ENCODE measurements at places on chromosomes 7 and 10.

GRCh38 chr10:176677-177076, 41.4 kb downstream of the ZMYND11 start:
- DNase-seq, result no peak

DNA sequence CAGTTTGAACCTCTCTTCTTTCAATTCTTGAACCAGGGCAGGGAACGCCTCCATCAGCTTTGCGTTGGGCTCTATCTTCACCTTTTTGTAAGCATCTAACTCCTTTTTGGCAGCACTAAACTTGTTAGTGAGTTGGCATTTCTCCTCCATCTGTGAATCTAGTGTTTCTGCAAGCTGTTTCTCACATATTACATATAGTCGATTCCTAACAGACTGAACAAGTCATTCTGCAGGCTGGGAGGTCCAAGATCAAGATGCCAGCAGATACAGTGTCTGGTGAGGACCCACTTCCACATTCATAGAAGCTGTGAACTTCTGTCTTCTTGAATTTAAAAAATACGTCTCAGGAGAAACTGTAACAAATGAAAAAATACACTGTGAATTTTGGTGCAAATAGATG, 539.7 kb downstream of the ANKRD7 start:
- DNase-seq, result no peak

DNA sequence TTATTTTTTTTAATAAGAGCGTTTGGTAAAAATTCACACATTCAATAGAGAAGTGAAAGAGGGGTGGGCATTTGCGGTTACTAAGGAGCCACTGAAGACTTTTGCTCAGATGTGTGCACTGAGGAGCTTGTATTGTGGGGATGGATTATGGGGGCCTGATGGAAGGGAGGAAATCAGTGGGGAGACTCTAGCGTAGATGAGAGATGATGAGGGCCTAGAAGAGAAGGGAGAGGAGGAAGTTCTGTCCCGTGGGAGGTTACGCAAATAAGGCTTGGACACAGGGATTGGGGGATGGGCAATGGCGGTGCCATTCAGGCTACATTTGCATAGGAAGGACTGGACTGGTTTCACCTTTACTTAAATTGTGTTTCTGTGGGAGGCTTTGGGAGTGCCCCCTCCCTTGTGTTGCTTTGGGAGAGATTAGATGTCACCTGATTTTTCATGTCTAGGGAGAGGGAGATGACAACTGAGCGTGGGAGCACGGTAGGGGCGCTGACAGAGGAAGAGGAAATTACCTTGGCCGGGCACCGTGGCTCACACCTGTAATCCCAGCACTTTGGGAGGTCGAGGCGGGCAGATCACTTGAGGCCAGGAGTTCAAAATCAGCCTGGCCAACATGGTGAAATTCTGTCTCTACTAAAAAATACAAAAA, 2.2 kb upstream of the HIP1 start:
- no peak for DNase-seq

GRCh38 chr10:109947111-109947920, 24.0 kb upstream of the XPNPEP1 start:
- no peak for DNase-seq

DNA sequence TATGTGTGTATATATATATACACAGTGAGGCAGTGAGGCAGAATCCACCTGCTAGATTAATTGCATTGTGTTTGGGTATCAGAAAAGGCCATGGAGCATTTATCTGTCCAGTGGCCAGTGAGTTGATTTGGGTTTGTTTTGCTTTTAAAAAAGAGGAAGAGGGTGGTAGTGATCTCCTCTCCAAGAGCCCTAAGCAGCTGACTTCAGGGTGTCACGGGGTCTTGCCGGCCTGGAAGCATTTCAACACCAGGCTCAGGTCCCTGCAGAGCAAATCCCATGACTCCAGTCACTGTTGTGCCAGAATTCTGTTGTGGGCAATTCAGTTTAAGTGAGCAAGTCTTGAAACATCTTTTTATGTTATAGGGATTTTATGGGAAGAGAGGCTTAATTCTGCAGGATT, 30.6 kb upstream of the GPNMB start:
- no peak for DNase-seq

- DNase-seq, result no peak
These were observed 62.5 kb downstream of the NKX6-2 start for GRCh38 chr10:132723330-132723970.

DNA sequence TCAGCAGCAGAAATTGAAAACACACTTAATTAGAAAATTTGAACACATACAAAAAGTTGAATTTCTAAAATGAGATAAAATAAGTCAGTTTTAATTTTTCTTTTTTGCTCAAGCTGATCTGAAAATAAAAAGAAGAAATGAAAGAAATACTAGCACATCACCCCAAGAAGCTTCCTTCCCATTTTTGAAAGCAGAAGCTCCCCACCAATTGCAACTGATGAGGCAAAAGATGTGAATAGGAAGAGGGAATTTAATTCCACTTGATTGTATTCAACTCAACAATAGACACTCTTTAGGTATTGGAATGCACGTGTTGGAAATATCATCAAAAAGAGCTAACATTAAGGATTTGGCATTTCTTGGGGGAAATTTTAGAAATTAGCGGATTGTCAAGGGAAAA, 175.8 kb downstream of the TRIL start:
- DNase-seq, result no peak

DNA sequence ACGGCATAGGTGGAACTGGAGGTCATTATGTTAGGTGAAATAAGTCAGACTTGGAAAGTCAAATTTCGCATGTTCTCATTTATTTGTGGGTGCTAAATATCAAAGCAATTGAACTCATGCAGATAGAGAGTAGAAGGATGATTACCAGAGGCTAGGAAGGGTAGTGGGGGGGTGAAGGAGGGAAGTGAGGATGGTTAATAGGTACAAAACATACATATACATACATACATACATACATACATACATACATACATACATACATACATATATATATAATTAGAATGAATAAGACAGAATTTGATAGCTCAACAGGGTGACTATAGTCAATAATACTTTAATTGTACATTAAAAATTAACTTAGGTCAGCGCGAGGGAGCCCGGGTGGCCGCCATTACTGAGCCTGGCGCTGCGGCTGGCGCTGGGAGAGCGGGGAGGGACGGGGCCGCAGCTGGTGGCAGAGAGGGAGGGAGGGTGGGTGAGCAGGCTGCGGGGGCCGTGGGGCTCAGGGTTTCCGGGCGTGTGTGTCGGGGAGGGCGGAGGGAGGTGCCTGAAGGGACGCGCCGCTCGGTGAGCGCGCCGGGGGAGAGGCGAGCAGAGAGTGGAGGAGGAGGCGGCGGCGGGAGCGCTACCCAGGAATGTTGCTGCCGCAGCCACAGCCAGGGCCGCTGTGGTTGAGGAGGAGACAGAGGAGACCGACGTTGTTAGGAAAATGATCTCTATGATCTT, 85.8 kb upstream of the EGFR start:
- DNase-seq, result no peak

DNA sequence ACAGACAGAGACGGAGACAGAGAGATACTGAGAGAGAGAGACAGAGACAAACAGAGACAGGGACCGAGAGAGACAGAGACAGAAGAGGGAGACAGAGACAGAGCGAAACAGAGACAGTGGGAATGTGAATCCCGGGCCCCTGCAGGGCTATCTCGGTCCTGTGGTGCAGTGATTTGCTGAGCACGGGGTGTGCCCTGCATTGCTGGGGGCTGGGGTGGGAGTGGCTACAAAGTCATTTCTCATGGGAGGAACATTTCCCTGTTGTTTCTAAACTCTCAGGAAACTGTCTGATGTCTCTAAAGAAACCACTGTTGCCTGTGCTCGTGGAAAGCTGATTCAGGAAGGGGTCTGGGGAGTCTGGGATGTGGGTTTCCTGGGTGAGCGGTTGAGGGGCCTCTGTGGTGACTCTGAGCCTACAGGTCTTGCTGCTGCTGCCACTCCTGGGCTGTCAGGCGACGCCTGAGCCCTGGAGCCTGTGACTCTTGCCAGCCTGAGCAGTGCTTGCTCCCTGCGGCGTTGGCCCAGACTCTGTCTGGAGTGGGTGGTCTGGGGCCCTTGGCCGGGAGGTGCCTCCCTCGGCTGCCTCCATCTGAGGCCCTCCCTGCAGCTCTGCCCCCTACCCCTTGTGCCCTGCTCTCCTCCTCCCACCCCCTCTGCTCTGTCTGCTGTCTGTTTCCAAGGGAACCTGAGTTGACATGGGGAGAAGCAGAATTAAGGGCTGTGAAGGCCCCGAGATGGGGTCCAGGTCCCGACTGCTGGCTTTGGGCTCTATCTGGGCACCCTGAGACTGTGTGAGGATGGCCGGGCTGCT, 292.0 kb downstream of the WDR37 start:
- DNase-seq, result no peak

GRCh38 chr7:44757311-44757710, 8.7 kb downstream of the ZMIZ2 start:
- no peak for DNase-seq

DNA sequence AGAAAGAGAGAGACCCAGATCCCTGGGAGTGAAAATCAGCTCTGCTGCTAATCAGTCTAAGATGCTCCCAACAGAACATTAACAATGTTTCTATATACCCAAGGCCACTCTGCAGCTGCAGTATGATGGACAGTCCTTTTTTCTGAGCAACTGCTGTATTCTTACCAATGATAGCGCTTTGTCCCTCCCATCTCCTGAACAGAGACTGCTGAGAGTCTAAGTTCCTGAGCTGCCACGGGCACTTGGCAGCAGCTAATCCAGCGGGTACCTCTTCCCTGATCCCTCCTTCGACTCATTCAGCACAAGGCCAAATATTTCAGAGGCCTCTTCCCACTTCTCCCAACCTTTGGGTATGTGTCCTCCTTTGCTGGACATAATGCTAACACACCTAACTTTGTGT, 7.7 kb downstream of the CPVL start:
- DNase-seq, result no peak

DNA sequence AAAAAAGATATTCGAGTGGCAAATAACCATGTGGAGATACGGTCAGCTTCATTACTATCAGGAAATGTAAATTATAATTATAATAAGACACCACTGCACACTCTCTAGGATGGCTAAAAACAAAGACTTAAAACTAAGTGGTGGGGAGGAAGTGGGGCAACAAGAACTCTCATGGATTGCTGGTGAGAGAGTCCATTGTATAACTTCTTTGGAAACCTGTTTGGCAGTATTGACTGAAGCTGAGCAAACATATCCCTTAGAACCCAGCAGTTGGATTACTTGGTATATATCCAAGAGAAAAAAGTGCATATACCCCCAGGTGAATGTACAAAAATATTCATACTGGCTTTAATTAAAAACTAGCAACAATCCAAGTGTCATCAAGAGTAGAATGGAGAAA, 133.7 kb upstream of the CTBP2 start:
- DNase-seq, result no peak

GRCh38 chr7:66950763-66951162, 29.7 kb downstream of the TMEM248 start:
- DNase-seq, result no peak

DNA sequence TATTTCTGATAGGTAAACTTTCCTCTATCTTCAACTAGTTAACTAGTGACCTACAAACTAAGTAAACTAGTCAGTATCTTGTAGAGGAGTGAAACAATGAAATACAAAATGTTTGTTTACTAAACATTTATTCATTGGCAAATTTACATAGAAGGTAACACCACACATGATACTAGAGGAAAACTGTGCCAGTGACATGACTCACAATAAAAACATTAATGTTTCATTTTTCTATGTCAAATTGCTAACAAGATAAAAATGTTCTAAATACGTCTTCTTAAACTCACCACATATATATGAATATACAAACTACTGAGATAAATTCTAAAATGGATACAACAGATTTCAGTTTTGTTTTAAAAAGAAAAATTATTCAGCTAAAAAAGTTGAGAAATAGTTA, 471.3 kb downstream of the PARD3 start:
- DNase-seq, result no peak

DNA sequence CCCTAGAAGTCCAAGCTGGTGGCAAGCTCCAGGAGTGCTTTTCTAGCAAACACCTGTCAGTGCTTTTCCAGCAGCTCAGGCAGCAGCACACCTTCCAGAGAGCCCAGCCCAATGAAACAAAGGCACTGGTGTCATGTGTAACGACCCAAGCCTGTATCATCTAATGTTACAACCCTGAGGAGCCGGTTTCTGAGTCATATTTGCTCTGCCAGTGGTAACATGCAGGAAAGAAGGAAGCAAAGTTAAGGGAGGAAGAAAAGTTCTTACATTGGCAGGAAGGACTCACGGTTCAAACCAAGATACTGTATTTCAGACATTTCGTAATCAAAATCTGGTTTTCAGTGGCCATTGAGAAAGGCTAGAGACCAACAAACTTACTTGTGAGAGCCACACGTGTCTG, at the start of gene ANKRD22:
Gene ANKRD22, minus strand, starts transcription at position 139 of the 400 bp plus-strand sequence. CDS start 237 bp downstream, outside the sequence.
- DNase-seq, result no peak

DNA sequence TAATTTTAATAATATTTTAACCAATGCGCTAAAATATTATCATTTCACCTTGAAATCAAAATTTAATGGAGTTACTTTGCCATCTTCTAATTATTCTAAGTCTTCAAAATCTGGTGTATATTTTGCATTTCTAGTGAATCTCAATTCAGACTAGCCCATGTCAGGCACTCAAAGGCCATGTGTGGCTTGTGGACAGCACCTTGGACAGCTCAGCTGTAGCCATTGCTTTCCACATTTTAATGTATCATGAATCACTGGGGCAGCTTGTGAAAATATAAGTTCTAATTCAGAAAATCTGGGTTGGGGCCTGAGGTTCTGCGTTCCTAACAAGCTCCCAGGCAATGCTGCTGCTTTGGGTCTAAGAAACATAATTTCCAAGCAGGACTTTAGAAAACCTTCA, 57.2 kb downstream of the MGAM2 start:
- DNase-seq, result no peak

GRCh38 chr10:124240839-124241291, 147.5 kb upstream of the CHST15 start:
- no peak for DNase-seq

DNA sequence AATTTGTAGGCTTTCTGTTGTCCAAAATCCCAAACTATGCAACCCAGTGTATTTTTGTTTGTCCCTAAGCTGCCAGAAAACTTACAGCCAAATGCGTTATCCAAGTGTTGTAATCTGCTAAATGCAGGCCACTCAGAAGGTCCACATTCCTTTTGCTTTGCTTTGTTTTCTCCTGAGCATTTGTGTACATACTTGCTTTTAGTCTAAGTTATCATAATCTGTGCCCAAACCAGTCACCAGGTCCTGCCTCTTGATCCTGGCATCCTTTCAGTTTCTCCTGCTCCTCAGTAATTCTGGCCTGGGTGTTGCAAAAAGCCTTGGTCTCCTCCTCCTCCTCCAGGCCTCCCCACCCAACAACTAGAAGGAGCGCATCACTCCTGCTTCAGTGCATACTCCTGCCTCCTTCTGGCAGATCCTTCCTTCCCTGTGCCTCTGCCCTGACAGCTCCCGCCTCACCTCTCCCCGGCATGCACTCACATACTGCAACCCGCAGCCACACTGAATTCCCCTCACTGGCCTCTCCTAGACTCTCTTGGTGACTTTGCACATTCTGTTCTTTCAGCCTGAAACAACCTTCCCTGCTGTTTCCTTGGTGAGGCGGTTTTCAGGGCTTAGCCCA, 2.3 kb downstream of the DENND2A start:
- no peak for DNase-seq

GRCh38 chr10:49080071-49080470, 35.3 kb downstream of the VSTM4 start:
- no peak for DNase-seq

Measured in stimulated activated CD4-positive, alpha-beta T cell treated with anti-CD3 and anti-CD28 coated beads, Interleukin-12 subunit alpha, Interleukin-12 subunit beta, amount 100 ng/mL, for 4 hours (primary cell).